ENCODE measurements at places on chromosomes 6 and 20.

DNA sequence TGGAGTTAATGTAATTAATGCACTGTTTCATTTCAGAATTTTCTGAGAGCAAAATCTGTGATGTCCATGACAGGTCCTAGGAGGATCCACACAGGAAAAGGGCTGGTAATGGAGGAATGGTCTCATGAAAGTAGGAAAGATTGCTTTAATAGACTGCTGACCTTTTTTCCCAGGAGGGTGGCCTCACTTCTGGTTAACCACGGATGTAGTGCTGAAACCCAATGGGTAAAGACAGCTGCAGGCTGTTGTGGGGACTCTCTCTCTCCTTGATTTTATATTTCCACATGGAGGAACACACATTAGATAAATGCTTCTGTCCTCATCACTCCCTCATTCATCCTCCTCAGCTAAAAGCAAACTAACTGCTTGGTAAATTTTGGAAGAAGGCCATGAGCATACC is 23.6 kb upstream of the RIPOR2 start:
- DNase-seq: no peak

DNA sequence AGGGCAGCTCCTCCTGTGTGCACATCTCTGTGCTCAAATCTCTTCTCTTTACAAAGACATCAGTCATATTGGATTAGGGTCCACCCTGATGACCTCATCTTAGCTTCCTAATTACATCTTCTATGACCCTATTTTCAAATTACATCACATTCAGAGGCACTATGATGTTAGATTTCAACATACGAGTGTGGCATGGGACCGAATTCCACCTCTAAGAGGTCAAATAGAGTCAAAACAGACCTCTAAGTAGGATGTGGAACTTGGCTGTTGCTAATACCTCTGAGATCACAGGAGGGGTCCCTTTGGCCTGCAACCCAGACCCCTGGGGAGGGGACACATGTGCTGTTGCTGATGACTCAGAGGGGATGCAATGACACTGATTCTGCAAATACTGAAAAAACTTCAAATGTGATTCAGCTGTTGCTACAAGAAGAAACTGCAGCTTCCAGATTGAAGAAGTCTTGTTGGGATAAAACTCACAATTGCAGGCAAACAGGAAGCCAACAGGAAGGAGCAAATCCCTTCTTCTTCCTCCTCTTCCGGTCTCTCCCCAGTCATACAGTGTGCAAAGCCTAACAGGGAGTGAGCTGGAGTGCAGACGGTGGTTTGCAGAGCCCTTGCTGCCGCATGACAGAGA is 216.2 kb downstream of the MYLK4 start:
- no peak for DNase-seq

DNA sequence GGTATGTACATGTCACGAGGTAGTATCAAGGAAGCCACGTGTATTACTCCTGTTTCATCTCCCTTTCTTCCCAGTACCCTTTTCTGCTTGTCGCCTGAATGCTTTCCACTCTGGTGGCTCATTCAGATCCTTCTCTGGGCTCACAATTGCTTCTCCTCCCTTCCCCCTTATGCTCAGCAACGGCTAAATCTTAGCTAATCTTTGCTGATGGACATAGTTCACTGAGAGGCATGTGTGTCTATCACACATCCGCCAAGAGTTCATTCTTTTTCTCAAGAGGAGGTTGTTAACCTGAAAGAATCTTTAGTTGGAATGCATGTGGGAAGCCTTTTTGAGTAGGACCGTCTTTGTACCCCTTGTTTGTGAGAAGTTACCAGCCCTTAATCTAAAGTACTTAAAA is 25.8 kb upstream of the MROH8 start:
- no peak for DNase-seq

DNA sequence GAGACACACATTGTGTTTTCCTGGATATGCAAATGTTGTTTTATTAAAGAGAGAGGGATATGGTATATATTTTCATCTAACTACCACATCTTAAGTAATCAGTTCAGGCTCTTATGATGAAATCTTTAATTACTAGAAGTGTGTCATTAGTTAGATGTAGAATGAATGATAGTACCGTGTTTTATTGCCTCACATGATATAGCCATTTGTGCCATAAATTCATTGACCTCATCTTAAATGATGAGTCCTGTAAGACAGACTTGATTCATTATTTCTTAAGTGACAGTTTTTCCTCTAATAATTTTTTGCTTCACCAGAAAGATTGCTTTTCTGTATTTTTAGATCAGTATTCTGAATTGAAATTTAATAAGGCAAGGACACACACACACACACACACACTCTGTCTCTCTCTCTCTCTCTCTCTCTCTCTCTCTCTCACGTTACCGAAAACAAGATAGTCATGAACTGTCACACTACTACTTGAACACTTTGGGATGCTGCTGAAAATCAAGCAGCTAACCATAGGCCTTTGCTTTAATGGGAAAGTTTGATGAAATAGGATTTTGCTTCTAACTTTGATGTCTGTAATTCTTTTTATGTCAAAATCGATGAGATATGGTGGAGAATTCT is 140.5 kb downstream of the SOBP start:
- no peak for DNase-seq

Data from activated T-helper 1 cell treated with anti-CD3 and anti-CD28 coated beads, Interleukin-12 subunit alpha, Interleukin-12 subunit beta, Interleukin-2, Interleukin-4 antibody, amounts not matched to agents 30 ng/mL and 10 ng/mL and 1 ng/mL, durations not matched to agents 14 hours and 24 hours and 36 hours (primary cell).